ENCODE measurements at places on chromosomes 5 and 9. TPM values are rescaled to one million over a fixed set of nuclear protein-coding genes. Genes with fewer than 3 reads are reported as not detected.

- DNase-seq, result no peak
These were observed 57.4 kb upstream of the PRSS3 start for GRCh38 chr9:33737811-33738606.

DNA sequence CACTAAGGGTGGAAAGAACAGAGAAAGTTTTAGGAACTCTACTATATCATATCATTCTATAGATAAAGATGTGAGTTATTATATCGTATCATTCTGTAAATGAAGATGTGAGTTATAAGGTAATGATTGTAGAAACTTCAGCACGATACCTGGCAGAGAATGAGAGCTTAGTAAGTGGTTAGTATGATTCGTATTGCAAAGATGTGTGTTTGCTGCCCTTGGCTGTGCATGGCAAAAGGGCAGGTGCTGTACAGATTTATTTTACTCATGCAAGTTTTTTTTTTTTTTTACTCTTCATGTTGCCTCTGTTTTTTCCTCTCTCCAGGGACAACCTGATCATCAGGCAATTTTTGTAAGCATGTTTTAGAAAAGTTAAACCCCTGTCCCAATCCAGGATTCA is 83.3 kb downstream of the EGFLAM start:
- DNase-seq, result no peak

- no peak for DNase-seq
These were observed 880 bp downstream of the CARD19 start for GRCh38 chr9:93096811-93097382.

DNA sequence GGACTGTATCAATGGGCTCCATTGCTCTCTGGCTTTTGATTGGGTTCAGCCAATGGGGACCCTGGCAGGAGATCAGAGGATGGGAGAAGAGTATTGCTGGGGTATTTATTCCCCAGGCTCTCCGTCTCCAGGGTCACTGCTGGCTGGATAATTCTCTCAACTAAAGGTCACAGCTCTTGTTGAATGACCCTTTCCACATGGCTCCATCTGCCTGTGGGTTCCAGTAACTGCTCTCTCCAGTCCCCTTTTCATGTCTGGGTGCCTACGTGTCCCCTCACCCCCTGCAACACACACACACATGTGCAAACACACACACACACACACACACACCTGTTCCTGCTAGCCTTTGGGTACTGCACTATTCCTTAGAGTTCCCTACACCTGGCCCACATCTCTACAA is 53.9 kb upstream of the RIC1 start:
- DNase-seq, result no peak

Gene LMX1B
- total RNA-seq, result not detected

Measured in activated naive CD4-positive, alpha-beta T cell treated with anti-CD3 and anti-CD28 coated beads, Interleukin-2, amount 50 U/mL, for 72 hours (primary cell).